ENCODE measurements at places on chromosomes 2 and 18.
A peak's percentile ranks its signal among the peaks of the same experiment; 100 is the strongest.

- DNase-seq, result no peak
Observed at GRCh38 chr2:72175636-72176035, 28.0 kb upstream of the CYP26B1 start.

- DNase-seq, result no peak
Observed at GRCh38 chr2:77119333-77119732, 402.8 kb downstream of the LRRTM4 start.

GRCh38 chr2:109438773-109439389 lies 174.9 kb downstream of the SEPTIN10 start:
- DNase-seq, result peak; percentile 35

DNA sequence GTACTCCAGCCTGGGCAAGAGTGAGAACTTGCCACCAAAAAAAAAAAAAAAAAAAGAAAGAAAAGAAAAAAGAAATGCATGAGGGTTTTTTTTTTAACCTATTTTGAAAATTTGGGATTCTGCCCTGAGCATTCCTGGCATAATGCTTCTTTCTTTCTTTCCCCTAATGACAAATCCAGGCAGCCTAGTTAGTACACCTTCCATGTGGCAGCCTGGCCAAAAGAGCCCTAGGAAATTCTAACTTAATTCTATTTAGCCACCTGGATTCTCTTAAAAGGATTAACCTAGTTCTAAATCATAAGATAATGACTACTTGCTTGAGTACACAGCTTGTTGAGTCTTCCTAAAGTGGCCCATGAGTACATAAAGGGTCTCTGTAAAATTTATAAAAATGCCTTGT lies 160.1 kb downstream of the THADA start:
- no peak for DNase-seq

- DNase-seq, result no peak
Observed at GRCh38 chr2:138323382-138324067, 178.0 kb upstream of the SPOPL start.

DNA sequence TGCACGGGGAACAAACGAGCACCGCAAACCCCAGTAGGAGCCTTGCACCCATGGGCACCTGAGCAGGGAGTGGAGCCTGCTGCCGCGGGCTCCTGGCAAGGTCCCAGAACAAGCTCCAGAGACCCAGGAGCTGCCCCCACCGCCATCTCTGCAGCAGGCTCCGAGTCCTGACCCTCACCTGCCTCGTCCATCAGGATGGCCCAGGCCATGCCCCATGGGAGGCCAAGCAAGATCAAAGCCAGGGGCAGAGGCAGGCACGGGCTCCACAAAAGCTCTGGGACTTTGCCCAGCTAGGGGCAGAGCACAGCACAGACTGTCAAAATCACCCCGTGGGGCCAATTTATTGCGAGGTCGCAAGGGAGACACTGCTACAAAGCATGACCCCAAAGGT lies 43.6 kb downstream of the GPC1 start:
- DNase-seq, result no peak

DNA sequence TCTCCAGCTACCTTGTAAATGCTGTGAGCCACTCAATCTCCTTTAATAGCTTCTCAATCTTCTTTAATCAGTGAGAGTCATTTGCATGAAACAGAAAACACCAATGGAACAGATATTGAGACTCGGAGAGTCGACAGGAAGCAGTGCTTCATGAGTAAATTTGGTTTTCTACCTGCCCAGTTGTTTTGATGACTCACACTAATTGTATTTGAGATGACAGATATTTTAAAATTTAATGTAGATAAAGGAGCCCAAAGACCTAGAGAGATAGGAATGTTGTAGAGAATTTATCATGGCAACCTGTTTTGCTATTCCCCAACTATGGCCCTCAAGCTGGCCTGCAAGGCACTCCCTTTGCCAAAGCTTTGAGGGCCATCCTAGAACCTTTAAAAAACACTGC lies 119.1 kb downstream of the CDC42EP3 start:
- DNase-seq, result no peak

- DNase-seq, result no peak
Observed at GRCh38 chr18:3120356-3120755, 99.4 kb downstream of the MYOM1 start.

DNA sequence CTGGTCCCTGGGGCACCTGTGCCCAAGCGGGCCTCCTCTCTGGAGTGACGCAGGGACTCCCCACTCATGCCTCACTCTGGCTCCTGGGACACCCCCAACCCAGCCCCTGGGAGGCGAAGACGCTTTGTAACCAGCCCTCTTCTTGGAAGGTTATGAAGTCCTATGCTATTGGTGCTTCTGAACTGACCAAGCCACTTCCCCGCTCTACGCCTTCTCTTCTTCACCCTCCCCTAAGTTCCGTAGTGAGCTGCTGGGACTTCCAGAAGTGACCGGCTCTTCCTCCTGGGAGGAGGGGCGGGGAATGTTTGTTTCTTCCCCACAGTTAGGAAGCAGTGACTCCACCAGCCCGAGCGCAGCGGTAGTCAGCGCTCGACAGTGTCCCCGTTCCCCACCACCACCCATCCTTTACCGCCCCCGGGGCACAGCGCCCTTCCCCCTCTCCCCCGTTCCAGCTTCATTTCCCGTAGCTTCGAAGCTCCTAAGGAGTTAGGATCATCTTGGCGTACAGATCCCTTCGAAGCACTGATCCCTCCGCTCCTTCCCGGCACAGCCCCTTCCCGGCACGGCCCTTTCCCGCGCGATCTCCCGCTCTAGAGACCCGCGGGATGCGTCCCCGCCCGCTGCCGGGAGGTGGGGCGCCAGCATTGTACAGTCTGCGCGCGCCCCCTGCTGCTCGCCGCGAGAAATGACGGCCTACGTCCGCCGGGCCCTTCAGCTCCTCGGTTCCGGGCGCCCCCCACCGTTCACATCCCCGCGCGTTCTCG lies 25.3 kb upstream of the NOTO start:
- DNase-seq, result peak; percentile 83

DNA sequence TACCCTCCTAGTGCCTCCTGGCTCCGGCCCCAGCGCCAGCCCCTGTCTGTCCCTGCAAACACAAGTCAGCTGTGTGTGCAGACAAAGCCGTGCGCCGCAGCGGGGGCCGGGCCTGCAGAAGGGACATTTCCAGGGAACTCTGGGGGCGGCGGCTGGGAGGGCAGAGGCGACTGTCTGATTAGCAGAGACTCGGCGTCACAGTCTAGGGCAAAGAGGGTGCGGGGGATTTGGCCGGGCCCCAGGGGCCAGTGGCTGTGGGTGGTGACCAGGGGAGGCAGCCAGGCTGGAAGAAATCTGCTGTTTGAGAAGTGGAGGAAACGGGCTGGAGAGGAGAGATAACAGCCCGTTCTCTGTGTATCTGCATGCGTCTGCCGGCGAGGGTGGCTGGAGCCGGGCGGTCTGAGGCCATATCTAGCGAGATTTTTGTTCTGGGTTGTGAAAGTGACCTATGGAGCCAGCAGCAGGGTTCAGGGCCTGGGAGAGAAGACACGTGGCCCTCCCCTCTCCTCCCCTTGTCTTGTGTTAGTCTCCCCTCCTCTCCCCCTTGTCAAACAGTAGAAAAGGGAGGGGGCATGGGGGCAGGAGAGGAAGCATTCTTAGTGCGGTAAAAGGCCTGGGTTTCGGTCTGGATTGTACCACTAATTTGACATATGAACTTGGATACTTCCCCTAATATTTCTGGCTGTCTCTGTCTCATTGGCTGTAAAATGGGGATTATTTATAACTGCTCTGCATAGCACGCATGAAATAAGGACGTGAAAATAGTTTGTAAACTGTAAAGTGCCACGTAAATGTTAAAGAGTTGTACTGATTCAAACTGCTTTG lies 169.4 kb downstream of the SMAD7 start:
- DNase-seq, result peak; percentile 48

- DNase-seq, result no peak
Observed at GRCh38 chr2:119086327-119086726, 72.2 kb downstream of the C1QL2 start.

- no peak for DNase-seq
Observed at GRCh38 chr2:84278386-84278785, 180.7 kb downstream of the SUCLG1 start.

DNA sequence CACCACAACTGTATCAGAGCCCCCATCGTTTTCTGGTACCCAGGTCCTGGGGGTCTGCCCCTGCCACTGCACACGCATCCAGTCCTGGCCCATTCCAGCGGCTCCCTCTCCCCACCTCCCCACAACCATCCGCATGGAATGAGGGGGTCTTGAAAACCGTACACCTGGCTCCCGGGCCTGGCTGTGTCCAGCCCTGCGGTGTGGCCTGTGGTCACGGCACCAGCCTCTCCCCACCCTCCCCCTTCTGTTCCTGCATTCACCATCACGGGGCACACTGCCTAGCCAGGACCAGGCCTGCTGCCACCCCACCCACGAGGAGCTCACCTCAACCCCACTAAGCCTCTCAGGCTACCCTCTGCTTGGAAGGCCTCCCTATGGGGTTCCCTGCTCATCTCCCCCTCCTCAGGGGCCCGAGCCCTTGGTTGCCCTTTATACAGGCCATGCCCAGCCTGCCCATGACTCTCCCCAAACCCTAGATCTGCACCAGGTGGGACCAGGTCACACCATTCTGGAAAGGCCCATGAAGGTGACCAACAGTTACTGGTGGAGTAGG lies 11.4 kb downstream of the GPR35 start:
- DNase-seq, result no peak

DNA sequence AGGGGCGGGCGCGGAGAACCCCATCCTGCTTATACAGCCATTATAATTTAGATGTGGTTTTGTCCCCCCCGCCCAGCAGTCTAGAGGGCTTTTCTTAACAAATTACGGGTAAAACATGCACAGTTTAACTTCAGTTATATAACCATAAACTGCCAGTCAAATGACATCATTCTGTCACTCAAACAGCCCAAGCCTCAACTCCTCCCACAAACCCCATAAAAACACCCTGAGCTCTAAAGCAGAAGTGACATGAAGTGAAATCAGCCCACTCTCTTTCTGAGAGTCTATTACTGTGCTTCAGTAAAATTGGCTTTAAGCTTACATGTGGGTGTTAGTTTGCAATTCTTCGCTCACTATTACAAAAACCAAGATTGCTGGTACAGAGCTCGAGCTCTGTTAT lies 705.1 kb upstream of the GCFC2 start:
- DNase-seq, result no peak

- DNase-seq, result no peak
Observed at GRCh38 chr18:59802031-59802430, 97.8 kb upstream of the PMAIP1 start.

DNA sequence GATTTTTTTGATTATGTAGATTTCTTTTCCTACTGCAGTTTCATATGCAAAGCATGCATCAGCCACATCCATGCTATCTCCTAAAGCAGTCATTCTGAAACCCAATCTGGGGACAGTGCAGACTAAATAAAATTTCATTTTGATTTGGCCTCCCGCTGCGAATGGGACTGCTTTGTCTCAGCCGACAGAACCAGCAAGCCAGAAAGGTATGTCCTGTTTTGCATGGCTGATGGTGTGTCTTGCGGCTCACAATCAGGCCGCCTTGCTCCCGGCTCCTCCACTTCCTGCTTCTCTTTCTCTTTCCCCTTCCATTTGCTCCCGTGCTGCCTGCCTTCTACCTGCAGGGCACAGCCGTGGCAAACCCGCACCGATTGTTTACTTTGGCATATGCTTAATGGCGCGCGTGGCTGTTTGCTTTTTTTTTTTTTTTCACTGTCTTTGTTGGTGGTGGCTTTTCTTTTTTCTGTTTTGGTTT lies 419.6 kb upstream of the POU3F3 start:
- DNase-seq, result peak; percentile 45

GRCh38 chr2:65436169-65436823 lies 3.9 kb upstream of the SPRED2 start:
- peak; percentile 94 for DNase-seq

GRCh38 chr2:190981733-190982132 lies 32.2 kb downstream of the STAT1 start:
- DNase-seq, result no peak

DNA sequence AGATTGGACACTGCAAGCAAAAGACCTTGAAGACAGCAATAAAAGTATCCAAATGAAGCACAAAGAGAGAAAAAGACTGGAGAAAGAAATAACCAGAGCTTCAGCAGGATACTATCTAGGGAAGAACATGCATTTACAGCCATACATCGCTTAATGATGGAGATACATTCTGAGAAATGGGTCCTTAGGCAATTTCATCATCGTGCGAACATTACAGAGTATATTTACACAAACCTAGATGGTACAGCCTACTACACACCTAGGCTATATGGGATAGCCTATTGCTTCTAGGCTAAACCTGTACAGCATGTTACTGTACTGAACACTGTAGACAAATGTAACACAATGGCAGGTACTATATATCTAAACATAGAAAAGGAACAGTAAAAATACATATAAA lies 11.9 kb downstream of the OLA1 start:
- no peak for DNase-seq

- DNase-seq, result peak; percentile 47
Observed at GRCh38 chr18:10752382-10752781, 226.6 kb downstream of the NAPG start.

GRCh38 chr2:113118263-113118657 lies 9.1 kb upstream of the IL1RN start:
- no peak for DNase-seq

- DNase-seq, result peak; percentile 18
Observed at GRCh38 chr2:219331560-219332213, 857 bp downstream of the RESP18 start.

Measured in fibroblast of skin of right quadriceps (primary cell).